ENCODE measurements at places on chromosomes 5 and 9.

DNA sequence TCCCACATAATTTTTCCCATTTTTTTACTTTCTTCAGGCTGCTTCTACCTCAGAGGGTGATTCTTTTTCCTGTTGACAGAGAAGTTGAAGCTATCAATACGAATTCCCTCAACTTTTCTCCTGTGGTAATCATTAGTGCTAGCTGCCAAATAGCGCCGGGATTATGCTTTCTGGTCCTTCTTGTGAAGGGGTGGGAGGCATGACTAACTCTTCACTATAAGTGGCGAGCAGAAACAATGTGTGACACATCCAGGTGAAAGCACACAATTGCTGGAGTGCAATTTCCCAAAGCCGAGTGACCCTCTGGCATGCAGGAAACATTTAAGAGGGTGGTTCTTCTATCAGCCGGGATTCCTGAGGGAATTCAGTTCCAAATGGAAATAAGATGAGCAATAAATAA, 56.0 kb downstream of the TRPC7 start:
- DNase-seq, result no peak

DNA sequence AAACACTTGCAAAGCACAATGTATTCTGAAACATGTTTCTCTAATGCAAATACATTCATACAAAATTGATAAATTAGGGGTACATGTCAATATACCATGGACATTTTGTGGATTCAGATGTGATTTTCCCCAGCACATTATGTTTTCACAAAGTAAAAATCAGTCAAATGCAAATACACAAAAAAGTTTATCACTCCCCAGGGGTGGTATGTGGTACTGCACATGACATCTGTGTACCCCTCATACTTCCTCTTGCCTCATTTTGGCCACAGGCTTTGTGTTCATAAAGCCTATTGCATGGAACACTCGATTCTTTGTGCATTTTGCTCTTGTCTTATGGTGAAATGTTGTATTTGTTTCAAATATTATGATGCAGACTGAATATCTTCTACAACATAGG, 116.8 kb upstream of the PDE4D start:
- no peak for DNase-seq

- no peak for DNase-seq
Observed at GRCh38 chr5:147887026-147887627, 8.6 kb downstream of the SCGB3A2 start.

DNA sequence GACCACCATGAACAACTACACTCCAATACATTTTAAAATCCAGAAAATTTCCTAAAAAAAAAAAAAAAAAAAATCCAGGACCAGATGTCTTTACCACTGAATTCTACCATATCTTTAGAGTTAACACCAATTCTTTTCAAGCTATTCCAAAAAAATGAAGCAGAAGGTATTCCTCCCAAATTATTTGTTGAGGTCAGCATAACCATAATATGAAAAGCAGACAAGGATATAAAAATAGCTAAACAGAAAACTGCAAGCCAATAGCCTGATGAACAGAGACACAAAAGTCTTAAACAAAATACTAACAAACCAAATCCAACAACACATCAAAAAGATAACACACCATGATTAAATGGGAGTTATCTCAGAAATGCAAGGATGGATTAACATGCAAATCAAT, 695.4 kb downstream of the PTPRD start:
- DNase-seq, result no peak

DNA sequence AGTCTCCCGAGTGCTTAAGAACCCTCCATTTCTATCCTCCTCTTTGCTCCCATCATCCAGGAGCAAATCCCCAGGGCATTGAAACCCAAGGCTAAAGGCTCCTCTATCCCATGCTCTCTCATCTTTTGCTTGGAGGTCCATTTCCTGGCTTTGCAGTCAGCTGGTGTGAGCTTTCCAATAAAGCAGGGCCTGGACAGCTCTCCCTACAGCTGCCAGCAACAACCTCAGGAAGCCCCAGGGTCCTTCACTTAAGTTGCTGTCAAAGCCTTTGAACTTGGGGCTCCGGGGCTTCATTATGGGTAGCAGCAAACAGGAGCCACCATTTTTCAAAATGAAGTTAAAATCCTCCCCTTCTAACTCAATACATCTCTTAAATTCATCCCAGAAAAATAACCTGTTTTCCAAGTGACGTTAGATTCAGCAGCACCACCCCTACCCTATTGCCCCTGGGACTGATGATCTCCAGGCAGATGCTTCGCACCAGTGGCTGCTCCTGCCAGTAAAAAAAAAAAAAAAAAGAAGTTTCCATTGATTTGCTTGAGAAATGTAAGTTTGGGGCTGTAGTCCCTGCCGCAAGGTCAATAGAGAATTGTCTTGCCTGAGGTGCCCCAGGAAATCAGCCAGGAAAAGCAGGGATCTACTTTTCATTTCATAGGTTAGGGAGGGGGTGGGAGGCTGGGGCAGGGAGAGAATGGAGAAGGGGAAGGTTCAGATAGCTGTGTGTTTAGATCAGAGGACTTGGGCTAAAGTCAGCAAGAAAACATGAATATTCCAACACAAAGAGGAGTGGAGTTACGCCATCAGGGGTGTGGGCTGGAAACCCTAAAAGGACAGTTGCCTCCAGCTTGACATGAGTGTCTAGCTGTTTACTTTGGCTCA, 83.8 kb upstream of the IL6ST start:
- no peak for DNase-seq

GRCh38 chr9:124590889-124591641, 83.9 kb upstream of the NR5A1 start:
- no peak for DNase-seq

DNA sequence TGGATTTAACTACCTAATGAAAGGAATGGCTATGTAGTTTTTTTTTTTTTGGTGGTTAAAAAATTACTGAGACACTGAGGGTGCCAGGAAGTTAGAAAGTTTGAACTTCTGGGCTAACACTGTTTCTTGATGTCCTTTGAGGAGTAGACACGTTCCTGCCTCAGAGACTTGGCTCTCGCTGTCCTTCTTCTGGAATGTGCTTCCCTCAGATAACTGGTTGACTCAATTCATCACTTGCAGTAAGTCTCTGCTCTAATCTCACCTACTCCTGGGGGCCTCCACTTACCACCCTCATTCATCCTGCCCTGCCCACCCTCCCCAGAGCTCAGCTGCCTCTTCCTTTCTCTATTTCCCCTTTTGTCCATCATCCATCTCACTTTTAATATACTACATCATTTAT, 167.0 kb downstream of the YTHDC2 start:
- DNase-seq, result no peak

DNA sequence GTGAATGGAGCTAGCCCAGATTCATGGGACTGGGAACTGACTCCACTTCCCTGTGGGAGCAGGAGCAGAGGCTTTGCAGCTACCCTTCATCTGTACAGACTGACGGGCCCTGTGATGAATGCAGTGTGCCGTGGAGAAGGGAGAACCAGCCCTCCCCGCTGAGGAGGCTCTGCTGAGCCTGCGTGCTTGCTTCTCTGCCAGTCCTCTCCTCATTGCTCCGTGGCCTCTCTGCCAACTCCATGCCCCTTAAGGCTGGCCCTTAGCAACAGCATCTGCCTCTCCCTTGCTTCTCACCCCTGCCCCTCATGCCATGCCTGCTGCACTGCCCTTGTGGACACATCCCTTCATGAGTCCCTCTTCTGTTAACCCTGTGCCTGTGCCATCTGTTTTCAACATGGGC, 53.6 kb downstream of the GADD45G start:
- DNase-seq, result no peak

- no peak for DNase-seq
Observed at GRCh38 chr5:24235946-24236345, 408.8 kb downstream of the CDH10 start.

GRCh38 chr9:133942206-133942975, 49.7 kb downstream of the VAV2 start:
- no peak for DNase-seq

- no peak for DNase-seq
Observed at GRCh38 chr9:117377046-117377445, 37.8 kb downstream of the ASTN2 start.

DNA sequence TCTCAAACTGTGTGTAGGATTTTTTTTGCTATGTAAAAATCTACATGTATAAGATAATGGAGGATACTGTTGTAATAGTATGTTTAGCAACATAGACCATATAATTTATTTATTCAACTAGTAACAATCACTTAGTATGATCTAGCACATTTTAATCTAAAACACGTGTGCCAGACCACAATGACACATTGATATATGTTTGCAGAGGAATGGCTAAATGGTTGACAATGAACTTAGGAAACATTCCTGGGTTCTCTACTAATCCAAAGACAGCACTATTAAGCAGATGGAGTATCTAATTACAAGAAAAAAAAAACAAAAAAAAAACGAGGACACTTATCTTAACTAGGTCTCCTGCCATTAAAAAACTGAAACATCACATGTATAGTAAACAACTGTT, 261.7 kb upstream of the PAPPA start:
- DNase-seq, result no peak

DNA sequence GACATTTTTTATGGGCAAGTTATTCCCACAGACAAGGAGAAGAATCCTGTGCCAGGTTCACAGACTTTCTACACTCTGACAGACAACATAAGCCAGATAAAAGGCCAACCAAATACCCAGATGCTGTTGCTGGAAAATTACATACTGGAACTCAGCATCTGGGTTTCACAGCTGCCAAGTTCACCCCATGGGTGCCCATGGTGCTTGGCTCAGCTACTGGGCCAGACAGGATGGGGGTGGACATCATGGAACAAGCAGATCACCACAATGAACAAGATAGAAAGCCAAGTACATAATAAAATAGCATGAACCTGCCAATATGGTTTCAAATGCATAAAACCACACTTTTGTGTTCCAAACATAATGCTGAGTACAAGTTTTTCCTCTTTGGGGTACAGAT, 999.8 kb downstream of the NR2F1-AS1 start:
- DNase-seq, result no peak

GRCh38 chr5:95283761-95284571, 928 bp downstream of the MCTP1 start:
- peak; percentile 32 for DNase-seq

- DNase-seq, result no peak
Observed at GRCh38 chr5:9667906-9668305, 37.8 kb upstream of the TAS2R1 start.

GRCh38 chr9:91271156-91271555, 90.6 kb downstream of the AUH start:
- DNase-seq, result no peak

DNA sequence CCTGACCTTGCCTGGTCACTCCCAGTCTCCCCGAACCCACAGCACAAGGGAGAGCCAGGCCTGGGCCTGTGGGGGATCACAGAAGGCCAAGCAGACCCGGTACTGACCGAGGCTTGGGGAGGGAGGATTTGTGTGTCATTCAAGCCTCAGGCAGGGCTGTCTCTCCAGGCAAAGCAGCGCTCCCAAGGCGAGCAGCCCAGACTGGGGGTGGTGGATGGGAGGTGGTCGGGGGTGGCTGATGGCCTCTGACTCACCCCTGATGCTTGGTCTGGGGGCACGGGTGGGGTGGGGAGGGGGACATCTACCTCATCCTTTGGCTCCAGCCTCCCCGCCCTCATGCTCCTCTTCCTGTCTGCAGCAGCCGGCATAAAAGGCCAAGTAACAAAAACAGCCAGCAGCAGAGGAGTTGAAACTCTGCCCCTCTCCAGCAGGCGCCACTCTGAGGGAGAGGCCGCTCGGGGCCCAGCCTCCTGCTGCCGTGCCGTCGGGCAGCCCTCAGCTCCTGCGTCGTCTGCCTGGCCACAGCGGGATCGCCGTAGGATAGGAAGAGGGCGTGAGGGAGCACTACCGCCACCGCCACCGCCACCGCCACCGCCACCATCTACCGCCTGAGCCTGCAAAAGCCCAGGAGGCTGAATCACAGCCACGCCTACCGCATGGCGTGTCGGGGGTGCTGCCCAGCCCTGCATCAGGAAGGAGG, 166.0 kb downstream of the OLFM1 start:
- DNase-seq, result no peak

DNA sequence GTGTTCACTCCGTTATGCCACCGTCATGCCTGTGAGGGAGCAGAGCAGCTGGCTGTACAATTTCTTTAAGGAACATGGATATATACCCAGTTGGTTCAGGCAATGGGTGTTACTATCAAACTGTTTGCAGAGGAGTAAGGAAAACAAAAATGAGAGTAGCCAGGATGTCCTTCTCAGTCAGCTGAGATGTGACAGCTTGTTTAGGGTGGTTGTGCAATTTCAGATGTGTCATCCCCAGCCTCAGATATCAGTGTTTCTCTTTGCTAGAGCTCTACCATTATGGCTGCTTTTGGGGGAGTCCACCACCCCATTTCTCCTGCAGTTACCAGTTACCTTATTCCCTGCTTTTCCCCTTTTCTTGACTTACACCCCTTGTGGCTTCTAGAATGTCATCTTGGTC, 135.2 kb upstream of the SLC24A2 start:
- DNase-seq, result no peak

DNA sequence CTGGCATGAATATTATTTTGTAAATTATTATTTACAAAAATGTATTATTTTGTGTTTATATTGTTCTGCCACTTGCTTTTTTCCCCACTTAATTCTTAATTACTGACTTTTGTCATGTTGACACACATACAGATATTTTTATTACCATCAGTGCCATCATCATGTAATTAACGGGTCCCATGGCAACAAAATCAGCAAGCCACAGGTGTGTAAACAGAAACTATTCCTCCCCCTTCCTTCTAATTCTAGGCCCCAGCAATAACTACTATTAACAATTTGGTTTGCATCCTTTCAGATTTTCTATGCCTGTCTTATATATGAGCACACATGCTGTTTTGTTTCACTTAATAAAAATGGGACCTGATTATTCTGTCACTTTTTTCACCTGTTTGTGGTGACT, 29.3 kb downstream of the CYFIP2 start:
- no peak for DNase-seq

GRCh38 chr5:7762267-7762666, 88.7 kb downstream of the CFAP90 start:
- DNase-seq, result no peak

DNA sequence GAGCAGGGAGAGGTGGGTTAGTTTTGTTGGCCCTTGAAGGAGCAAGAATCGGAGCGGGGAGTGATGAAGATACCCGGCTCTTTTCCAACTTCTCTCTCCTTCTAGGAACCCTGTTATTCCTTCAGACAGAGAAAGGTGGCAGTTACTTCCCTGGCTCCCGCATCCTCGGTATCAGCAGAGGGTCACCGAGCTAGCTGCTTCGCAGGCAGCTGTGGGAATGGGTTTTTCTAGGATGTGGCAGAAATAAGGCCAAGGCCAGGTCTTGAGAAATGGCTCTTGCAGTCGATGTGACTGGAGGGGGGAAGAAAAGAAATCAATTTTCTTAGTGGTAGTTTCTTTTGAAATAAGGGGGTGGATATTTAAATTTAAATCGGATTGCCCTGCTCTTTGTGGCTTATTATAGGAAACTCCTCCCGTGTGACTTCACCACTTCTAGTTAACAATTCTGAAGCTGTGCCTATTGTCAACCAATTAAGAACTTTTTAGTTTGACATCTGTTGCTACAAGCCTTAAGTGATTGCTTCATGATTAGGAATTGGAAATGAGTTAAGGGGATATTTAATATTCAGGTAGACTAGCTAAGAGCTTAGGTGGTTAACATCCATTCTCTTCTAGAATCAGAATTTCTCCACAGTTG, 1.4 kb downstream of the SAP30L start:
- peak; percentile 5 for DNase-seq

GRCh38 chr5:167460449-167461020, 830.9 kb upstream of the WWC1 start:
- DNase-seq, result peak; percentile 21

GRCh38 chr9:128421482-128421996, 882 bp downstream of the CERCAM start:
- no peak for DNase-seq

GRCh38 chr5:131068893-131069643, 96.0 kb downstream of the HINT1 start:
- DNase-seq, result no peak

GRCh38 chr5:113176196-113176595, 199.6 kb downstream of the DCP2 start:
- no peak for DNase-seq

Measured in HAP-1 (cell line).